ENCODE measurements at places on chromosomes 12 and 14. TPM values are rescaled to one million over a fixed set of nuclear protein-coding genes. Genes with fewer than 3 reads are reported as not detected.

The C12orf76 gene
- 6.4 TPM for total RNA-seq

DNA sequence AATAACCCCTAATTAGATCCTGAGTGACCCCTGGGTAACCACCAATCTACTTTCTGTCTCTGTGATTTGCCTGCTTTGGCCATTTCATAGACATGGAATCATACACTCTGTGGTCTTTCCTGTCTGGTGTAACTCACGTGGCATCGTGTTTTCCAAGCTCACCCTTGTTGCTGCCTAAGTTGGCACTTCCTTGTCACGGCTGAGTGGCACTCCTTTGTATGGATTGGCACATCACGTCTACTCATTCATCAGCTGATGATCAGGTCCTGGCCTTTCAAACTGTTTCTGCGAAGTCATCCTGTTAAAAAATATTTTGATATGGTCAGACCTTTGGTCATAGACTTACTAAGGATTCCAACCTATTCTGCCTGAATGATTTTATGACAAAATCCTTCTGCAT, 87.7 kb downstream of the GLT1D1 start:
- DNase-seq, result no peak

The CEBPE gene
- not detected for total RNA-seq

The UNC119B gene
- total RNA-seq, result 17.0 TPM

DNA sequence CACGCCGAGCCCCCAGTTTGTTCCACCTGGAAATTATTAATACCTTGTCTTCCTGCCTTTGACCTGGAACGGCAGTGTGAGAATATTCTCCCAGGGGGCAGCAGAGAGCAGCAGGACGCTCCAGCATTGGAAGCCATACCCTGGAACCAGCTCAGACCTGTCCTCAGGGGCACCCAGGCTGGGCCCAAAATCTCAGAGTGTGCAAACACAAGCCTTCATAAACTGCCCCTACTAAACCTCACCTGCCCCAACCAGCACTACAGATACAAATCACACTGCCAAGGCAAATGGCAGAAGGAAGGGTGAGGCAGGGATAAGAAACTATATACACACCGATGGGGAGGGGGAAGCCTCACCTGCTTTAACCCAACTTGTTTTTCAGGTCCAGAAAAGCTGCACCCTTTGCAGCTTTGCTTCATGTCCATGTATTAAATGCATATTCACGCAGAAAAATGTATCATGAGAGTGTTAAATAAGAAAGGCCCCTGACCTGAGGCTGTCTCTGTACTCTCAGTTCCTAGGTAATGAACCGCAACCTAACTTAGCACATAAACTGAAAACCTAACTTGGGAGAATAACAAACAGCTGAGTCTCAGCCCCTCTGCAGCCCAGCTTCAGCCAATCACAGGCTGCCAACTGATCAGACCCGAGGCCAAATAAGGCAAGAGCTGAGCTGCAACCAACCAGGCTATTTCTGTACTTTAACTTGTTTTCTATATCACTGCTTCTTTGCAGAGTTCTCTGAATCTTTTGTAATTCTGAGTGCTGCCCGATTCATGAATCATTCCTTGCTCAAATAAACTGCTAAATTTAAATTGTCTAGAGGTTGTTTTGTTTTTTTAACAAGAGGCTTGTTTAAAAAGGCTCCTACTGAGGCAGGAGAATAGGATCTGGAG, 130.1 kb downstream of the SPTSSA start:
- DNase-seq, result peak; percentile 49

DNA sequence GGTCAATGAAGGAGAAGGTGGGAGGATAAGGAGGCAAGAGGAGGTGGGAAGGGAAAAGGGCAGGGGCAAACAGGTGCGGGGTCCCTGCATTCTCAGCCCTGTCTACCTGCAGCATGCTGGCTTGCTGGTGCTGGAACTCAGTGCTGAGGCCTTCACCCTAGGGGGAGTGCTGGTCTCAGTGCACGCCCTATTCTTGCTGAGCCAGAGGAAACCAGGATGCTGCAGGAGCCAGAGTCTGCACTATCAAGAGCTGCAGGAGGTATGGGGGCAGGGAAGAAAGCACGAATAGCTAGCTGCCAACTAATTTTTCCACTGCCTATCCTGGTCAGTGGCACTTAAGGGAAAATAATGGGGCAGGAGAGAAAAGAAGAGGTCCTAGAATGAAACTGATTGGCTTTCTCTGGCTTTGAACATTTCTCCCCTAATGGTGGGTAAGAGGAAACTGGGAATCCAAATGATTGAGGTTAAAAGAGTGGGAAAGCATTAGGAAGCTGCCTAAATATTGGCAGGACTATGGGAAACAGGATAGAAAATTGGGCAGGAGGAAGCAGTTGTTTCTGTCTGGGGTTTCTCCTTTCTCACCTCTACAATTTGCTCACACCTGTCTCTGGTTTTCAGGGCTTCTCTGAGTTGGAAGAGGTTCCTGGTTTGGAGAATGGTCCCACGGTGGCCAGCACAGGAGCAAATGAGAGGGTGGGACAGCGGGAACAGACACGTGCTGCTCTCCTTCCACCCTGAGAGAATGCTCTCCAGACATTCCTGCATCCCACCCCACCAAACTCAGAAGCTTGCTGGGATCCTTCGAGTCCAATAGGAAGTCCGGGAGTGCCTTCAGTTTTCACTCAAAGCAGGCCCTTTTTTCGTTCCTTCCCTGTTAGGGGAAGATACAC, 1.9 kb downstream of the TMEM253 start:
- no peak for DNase-seq

The IL23A gene
- 19.8 TPM for total RNA-seq

GRCh38 chr12:1811948-1812291, 8.4 kb upstream of the LRTM2 start:
- no peak for DNase-seq

The LMNTD1 gene
- total RNA-seq, result not detected

The CD163 gene
- 0.61 TPM for total RNA-seq

- no peak for DNase-seq
Observed at GRCh38 chr14:88227693-88228092, 95.4 kb downstream of the KCNK10 start.

- DNase-seq, result no peak
Observed at GRCh38 chr12:56014205-56014604, 6.6 kb upstream of the IKZF4 start.

- DNase-seq, result no peak
Observed at GRCh38 chr12:91639327-91639726, 456.7 kb upstream of the DCN start.

- peak; percentile 14 for DNase-seq
Observed at GRCh38 chr14:22071006-22071405, 397.4 kb upstream of the OR4E1 start.

The TM9SF1 gene
- total RNA-seq, result 34.6 TPM

GRCh38 chr14:35287431-35288013, 4.7 kb upstream of the PSMA6 start:
- DNase-seq, result peak; percentile 14

- DNase-seq, result peak; percentile 47
Observed at GRCh38 chr14:61420326-61420725, 98.9 kb downstream of the PRKCH start.

The KRT85 gene
- total RNA-seq, result not detected

The ZDHHC22 gene
- not detected for total RNA-seq

DNA sequence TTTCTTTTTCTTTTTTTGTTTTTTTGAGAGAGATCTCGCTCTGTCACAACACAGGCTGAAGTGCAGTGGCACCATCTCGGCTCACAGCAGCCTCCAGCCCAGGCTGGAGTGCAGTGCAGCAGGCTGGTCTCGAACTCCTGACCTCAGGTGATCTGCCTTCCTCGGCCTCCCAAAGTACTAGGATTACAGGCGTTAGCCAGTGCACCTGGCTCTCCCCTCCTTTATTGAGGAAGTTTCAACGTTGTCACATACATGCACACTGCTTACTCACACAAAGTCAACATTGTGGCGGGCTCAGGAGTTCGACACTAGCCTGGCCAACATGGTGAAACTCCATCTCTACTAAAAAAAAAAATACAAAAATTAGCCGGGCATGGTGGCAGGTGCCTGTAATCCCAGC, 32.0 kb downstream of the EAPP start:
- DNase-seq, result no peak

The POTEM gene
- not detected for total RNA-seq

DNA sequence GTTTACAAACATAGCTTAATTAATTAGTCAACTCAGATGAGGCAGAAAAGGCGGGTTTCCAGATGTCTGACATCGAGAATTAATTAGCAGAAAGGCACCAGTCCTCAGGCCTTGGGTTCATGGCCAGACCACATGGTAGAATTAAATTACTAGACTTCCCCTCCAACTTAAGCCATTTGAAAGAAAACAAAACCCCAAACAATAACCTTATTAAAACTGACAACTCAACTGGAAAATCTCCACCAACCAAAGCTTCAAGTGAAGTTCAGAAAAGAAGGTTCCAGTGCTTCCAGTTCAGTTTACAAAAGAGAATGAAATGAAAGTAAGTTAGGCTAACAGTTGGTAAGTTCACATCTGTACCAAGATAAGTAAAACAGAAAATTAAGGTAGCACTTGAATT, 349.5 kb downstream of the GRIN2B start:
- no peak for DNase-seq

The PUS7L gene
- 22.4 TPM for total RNA-seq

- no peak for DNase-seq
Observed at GRCh38 chr12:54232790-54233189, 44.0 kb upstream of the SMUG1 start.

The PELI2 gene
- total RNA-seq, result 2.3 TPM

DNA sequence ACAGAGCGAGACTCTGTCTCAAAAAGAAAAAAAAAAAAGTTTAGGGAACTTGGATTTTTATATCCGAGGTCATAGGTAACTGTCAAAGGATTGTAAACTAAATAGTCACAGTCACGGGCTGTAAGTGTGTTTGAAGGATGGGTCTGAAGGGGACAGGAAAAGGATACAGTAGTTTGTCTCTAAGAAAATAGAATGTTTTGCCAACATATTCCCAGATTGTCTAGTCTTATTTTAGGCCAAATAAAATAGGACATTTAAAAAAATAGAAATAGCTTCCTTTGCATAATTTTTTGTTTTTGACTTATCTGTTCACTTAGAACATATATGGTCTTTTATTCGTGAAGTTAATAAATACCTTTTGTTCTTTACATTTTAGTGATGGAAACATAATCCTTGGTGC, 24.2 kb upstream of the REP15 start:
- DNase-seq, result no peak

DNA sequence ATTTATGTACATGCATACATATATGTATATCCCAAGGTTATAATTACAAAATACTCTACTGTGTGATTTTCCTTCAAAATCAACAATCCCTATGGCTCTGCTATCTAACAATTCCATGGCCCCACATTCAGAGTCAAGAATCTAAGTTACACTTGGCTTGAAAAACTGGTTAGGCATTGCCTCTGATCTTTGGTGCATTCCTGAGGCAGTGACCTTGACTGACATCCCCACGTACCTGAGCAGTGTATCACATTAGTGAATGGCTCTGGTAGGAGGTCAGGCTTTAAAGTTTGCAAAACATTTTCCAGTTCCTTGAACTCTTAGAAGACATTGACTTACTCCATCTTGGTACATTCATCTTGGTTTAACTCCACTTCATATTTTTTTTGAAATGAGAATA, 8.5 kb upstream of the STON2 start:
- no peak for DNase-seq

DNA sequence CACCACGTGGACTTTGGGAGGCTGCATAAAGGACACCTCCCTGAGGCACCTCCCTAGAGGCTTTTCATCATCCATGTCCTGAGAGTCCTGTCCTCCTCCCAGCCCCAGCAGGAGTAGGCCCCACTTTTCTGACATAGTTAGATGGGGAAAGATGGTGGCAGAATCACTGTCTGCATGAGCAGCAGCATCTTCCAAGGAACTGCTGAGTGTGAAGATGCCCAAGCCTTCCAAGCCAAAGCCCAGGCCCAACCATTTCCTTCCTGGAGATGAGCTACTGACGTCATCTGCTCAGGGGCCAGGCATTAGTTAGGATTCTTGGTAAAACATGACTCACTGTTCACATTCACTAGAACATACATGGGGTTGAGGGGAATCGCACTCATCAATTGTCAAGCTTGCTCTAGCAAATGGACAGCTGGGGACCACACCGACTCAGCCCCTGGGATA, 37.3 kb downstream of the VDR start:
- no peak for DNase-seq

Measured in activated T-cell treated with anti-CD3 and anti-CD28 coated beads, Interleukin-2, amount 50 U/mL, for 4 hours (primary cell).